Esophagus muscularis mucosa (tissue), 4 donors: ENCODE measurements at places on chromosomes 2 and 18. TPM values are rescaled to one million over a fixed set of nuclear protein-coding genes. Genes with fewer than 3 reads are reported as not detected.

DNA sequence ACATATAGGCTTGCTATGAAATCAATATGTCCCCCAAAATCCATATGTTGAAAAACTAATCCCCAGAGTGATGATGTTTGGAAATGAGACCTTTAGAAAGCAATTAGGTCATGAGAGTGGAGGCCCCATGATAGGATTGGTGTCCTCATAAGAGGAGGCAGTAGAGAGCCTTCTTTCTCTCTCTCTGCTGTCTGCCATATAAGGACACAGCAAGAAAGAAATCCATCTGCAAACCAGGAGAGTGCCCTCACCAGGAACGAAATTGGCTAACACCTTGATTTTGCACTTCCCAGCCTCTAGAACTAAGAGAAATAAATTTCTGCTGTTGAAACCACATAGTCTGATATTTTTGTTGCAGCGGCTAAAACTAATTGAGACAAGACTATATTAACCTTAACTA, 89.5 kb downstream of the NBAS start:
- no peak for DNase-seq

GRCh38 chr2:37896319-37896718, 28.8 kb upstream of the RMDN2 start:
- DNase-seq: no peak

PSMA8 gene
- not detected for total RNA-seq

CYB5A gene
- 80.6 TPM for total RNA-seq

L3MBTL4 gene
- 2.9 TPM for total RNA-seq

DNA sequence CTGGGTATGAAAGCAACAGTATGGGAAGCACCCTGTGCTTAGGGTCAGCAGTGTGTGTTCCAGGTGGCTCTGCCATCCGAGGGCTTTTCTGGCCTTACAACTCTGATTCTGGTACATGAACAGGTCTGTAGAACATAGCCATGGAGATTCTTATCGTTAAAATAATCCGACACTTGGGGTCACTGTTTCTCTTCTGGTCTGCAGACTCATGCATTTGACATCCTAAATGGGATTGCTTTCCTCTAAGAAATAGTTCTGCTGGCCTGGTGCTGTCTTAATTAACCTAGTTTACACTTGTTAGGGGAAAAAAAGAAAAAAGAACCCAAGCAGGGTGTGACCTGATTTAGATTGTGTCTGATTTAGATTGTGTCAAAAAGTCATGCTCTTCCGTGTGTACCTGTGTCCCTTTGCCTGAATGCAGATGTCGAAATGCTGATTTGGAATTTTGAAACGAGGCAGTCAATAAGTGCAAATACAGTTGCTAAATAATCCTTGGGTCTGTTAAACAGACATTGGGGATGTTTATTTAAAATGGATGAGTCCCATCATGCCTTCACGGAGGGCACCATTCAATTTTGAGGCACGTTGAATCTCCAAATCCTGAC, 59.6 kb downstream of the TRPM8 start:
- DNase-seq: no peak

GRCh38 chr2:173077506-173078177, 2.0 kb downstream of the MAP3K20 start:
- DNase-seq: no peak

CPO gene
- total RNA-seq: 0.63 TPM

DNA sequence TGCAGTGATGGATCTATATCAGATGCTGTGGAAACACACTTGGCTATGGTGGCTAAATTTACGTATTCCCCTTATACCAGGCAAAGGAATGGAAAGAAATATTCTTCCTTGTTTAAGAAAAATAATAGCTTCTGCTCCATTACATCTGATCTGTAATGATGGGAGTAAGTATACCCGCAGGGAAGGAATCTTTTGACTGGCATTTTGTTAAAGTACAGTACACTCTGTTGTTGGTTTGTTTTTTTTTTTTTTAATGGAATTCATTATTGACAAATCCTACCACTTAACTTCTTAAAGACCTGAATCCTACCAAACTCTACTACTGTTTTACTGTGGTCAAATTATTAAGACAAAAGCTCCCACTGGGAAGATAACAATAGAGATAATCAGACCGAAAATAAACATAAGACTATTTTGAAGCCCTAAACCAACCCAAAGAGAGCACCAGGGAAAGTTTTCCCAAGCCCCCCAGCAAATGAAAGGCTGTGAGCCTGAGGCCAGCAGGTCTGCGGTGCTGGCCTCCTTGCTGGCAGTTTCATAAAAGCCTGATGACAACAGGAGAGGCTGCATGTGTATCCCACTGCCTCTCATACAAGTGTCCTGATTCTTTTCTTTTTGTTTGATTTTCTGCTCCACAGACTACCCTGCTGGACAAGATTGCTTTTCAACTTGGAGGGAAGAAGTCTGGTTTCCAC, 101.0 kb downstream of the SLC25A12 start:
- no peak for DNase-seq

RNU2-63P gene
- not detected for total RNA-seq
